Activated T-helper 2 cell treated with anti-CD3 and anti-CD28 coated beads, Interferon-gamma antibody, Interleukin-2, Interleukin-4, amounts not matched to agents 10 μg/mL and 5 μg/mL and 100 μg/mL, durations not matched to agents 14 hours and 24 hours and 36 hours (primary cell): ENCODE measurements at places on chromosomes 4 and X. TPM values are rescaled to one million over a fixed set of nuclear protein-coding genes. Genes with fewer than 3 reads are reported as not detected.

The MAGEA11 gene
- total RNA-seq: not detected in 2 replicates

The DUX4 gene
- total RNA-seq: not detected in 2 replicates

The PNMA6A gene
- 0.87 and 1.5 TPM in 2 replicates for total RNA-seq

DNA sequence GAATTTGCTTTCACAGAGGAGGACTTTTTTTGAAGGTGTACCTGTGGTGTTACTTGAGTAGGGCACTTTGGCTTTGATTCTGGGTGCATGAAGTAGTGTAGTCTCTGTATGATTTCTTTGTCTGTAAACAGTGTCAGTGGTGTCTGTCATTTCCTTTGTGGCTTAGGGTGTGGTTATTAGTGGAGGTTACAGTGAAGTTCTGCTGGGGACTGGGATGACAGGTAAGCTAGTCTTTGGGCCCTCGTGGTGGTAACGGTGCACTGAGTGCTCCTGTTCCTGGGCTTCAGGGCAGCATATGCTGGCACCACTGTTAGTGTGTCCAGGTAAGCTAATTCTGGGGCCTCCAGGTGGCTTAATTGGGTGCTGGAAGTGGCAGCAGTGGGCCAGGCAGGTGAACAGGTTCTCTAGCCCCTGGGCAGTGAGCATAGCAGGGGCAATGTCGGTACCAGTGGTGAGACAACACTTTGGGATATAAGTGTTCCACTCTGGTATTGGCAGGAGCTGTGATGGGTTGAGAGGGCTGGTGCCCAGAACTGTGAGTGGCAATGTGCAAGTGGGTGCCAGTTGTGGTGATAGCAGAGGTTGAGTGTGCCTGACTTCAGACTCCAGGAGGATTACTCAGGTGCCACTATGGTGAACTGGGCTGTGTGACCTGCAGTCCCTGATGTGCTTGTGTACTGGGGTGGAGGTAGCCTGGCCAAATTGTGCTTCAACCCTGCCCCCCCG lies 26.0 kb upstream of the VSIG1 start:
- H3K4me3 ChIP-seq: peak overlapping the region; percentile 59
- peaks cover 5% of the 10 kb centered on the region for H3K27me3 ChIP-seq
- no peaks in the 10 kb centered on the region for H3K36me3 ChIP-seq
- H3K27ac ChIP-seq: no peak overlapping the region
- H3K4me1 ChIP-seq: peaks cover 32% of the 10 kb centered on the region

GRCh38 chrX:125150231-125150630 lies 169.4 kb upstream of the TEX13C start:
- H3K36me3 ChIP-seq: no peaks in the 10 kb centered on the region
- H3K27me3 ChIP-seq: no peaks in the 10 kb centered on the region
- no peak for DNase-seq
- H3K27ac ChIP-seq: no peak overlapping the region
- no peak overlapping the region for H3K4me3 ChIP-seq

GRCh38 chr4:116233971-116234370 lies 851.4 kb downstream of the TRAM1L1 start:
- H3K36me3 ChIP-seq: no peaks in the 10 kb centered on the region
- H3K4me1 ChIP-seq: no peaks in the 10 kb centered on the region
- DNase-seq: no peak
- H3K4me3 ChIP-seq: no peak overlapping the region

GRCh38 chr4:26464420-26465095 lies 25.7 kb downstream of the CCKAR start:
- H3K27me3 ChIP-seq: peaks cover 16% of the 10 kb centered on the region
- H3K36me3 ChIP-seq: no peaks in the 10 kb centered on the region
- H3K4me3 ChIP-seq: no peak overlapping the region
- H3K27ac ChIP-seq: no peak overlapping the region

DNA sequence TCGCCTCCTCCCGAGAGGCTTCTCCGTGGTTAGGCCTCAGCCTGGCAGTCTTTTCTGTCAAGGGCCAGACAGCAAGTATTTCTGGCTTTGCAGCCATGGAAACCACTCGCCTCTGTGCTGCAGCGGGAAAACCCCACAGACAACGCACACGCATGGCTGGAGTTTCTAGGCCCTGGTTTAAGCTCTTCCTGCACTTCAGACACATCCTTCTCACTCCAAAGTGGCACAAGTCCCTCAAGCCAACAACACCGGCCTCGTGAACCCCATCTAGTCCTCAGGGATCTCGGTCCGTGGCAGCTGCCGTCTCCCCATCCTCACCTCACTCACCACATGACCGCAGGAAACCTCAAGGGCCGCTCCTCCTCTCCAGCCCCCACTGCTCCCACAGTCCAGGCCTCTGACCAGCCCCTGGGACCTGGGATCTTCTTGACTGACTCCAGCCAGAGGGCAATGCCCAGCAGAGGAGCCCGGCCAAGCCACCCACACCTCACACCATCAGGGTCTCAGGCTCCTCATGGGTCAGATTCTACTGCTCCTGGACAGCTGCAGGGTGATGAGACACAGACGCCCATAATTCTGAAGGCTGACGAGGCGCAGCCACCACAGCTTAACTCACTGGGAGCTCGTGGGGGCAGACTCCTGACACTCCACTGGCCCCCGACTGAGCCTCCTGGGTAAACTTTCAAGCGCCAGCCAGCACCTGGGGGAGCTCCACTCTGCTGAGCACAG lies 21.7 kb downstream of the LETM1 start:
- H3K27ac ChIP-seq: peak overlapping the region; percentile 24
- no peak for DNase-seq
- H3K36me3 ChIP-seq: peaks cover 59% of the 10 kb centered on the region
